ENCODE measurements at places on chromosomes 12 and 14.

DNA sequence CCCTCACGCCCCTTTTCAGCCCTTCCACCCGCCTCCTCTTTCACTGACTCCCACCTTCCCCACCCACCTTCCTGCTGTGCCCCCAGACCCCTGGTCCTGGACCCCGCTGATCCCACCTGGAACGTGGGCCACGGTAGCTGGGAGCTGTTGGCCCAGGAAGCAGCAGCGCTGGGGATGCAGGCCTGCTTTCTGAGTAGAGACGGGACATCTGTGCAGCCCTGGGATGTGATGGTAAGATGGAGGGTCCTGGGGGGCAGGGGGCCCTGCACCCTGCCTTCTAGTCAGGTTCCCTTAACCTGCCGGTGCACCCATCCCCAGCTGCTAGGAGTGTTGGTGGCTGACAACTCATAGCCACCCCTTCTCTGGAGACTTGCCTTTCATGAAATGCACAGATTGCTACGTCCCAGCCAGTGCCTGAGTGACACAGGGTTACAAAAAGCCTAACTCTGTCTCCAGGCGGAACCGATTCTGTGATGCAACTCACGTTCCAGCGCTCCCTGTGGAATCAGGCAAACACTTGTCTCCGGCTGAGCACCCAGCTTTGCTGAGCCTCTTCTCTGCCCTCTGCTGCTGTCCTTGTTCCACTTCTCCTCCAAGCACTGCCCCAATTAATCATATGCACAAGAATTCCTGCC lies 15.0 kb upstream of the OAS2 start:
- DNase-seq = no peak

DNA sequence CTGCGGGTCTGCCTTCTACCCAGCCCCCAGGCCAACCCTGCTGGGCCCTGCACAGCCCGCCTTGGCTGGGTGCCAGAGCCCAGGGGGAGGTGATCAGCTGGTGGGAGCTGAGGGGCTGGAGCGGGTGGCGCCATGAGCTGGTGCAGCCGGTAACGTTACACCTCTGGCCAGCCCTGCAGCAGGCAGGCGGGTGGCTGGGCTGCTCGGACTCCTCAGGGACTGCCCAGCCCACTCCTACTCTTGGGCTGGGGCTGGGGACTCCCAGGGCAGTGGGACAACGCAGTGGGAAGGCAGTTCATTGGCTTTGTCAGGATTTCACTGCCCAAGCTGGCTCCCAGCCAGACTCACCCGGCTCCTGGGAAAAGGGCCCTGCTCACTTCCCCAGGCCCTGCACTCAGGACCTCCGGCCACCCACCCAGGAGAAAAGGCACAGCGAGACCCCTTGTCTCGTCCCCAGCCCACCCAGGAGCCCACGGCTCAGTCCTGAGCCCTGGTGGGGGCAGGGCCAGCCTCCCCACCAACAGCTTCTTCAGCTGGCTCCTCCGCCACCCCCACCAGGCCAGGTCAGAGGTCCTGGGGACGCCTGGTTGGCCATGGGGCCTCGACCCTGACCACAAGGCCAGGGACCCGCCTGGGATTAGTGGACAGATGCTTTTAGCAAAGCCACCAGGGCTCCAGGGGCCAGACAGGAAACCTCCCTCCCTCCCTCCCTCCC lies 1.0 kb downstream of the PGF start:
- peak; percentile 17 for DNase-seq

GRCh38 chr14:70707138-70708038 lies 65.7 kb downstream of the TTC9 start:
- no peak for DNase-seq

- DNase-seq = no peak
Observed at GRCh38 chr12:27822076-27822712, 42.2 kb upstream of the MANSC4 start.

- DNase-seq = no peak
Observed at GRCh38 chr12:65673732-65674131, 150.6 kb upstream of the HMGA2 start.

DNA sequence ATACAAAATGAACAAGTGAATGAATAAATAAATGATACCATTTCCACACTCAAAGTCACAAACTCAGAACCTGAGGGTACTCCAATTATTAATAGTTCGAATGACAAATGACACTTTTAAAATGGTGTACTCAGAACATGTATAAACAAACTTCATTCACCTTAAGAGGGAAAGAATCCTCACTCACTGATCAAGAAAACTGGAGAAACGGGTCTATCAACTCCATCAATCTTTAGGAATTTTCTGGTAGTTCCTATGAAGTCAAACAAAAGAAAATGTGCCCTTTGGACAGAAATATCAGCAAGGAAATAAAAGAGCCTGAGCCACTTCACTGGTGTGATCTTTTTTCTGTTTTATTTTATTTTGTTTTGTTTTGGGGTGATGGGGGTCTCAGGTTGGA lies 5.2 kb upstream of the NRDE2 start:
- no peak for DNase-seq

- no peak for DNase-seq
Observed at GRCh38 chr12:69610729-69611128, at the start of gene LRRC10. LRRC10 (minus strand) TSS chr12:69610907; CDS start chr12:69610838, 69 bp downstream.

DNA sequence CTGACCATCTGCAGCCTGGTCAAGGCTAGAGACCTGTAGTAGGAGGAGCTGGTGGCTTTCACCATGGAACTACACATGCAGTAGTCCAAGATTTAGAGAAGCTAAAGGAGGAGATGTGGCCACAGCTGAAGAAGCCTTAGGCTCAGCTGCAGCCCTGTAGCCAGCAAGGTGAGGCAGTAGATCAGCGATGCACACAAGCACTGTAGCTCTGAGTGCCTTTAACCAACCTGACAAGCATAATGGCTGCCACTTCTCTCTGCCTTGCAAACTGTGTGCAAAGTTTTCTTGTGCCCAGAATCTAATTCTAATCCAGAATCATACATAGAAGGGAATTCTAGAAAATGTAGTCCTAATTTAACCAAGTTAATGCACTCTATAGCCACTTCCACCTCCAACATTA lies 159.0 kb upstream of the ARID2 start:
- DNase-seq = no peak

GRCh38 chr12:3728686-3729085 lies 24.2 kb downstream of the CRACR2A start:
- no peak for DNase-seq

DNA sequence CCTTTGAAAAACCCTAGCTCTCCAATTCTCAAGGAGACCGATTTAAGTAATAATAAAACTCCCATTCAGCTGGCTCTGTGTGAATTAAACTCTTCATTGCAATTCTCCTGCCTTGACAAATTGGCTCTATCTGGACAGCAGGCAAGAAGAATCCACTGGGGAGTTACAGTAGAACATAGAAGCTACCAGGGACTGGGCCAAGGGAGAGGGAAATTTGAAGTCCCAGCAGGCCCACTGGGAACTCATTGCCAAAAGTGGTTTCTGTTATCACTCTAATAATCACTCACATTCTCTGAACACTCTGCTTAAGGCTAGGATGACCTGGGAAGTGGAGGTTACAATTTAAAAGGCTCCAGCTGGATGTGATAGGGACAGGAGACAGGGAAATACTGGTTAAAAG lies 384.5 kb upstream of the CCDC196 start:
- DNase-seq = no peak

DNA sequence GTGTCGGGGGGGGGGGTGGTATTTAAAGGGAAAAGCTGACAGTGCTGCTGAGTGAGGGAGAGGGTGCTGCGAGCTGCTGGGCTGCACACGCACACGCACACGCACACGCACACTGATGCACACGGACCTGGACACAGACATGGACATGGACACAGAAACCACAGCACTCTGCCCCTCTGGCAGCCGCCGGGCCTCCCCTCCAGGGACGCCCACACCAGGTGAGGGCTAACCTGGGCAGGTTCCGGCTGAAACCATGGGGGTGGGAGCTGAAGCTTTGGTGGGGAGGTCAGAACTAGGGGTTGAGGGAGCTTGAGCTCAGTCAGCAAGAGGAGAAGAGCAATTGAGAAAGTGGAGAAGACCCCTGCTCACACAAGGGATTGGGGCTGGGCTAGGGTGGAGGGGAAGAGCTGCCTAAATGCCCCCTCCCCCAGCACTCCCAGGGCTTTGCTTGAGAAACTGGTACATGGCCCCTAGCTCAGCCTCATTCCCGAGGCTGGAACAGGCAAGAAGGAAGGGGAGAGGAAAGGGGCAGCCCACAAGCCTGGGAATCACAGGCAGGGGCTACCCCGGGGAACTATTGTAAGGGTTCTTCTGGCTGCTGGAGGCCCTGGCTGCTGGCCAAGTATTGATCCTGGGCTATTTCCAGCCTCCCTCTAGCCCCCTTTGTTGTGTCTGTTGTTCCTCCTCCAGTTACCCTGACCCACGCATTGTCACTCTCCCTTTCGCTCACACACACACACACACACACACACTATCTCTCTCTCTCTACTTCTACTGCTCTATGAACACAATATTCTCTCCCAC lies at the start of gene REM2:
REM2 (plus strand) TSS at position 50 of the 804 bp plus-strand sequence; CDS start at position 116, 66 bp downstream.
- no peak for DNase-seq

- no peak for DNase-seq
Observed at GRCh38 chr12:92436856-92437255, 265.9 kb upstream of the PLEKHG7 start.

- no peak for DNase-seq
Observed at GRCh38 chr12:123713823-123714585, 1.9 kb downstream of the ATP6V0A2 start.

DNA sequence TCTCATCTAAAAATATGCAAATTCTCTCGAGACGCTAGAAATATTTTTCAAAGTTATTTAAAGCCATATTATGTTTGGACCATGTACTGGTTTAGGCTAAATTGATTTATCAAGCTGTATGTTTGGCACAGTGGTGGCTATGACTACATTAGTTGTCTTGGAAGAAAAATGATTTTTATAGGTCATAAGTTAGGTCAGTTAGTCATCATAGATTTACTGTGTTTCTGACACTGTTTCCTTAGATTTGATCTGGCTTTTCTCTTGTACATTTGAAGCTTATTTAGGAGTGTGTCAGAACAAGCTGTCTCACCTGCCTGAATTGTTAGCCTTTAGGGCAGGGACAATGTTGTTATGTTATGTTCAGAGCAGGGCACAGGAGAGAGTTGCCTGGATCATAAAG lies 161.1 kb upstream of the FBXO33 start:
- no peak for DNase-seq

DNA sequence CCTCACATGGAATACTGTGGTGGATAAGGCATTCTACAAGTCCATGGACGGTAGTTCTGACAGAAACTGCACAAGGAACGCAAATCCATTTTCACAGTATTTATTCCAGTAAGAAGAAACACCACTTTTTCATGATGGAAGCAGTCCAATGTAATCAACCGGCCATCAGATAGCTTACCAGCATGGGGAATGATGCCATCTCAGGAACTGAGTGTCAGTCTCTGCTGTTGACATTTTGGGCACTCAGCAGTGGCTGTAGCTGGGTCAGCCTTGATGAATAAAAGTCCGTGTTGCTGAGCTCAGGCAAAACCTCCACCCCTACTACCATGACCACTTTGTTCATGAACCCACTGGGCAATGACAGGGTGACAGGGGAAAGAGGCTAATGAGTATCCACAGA lies 103.4 kb downstream of the PLCZ1 start:
- DNase-seq = no peak

GRCh38 chr14:68464711-68465110 lies 328.2 kb downstream of the ZFP36L1 start:
- DNase-seq = no peak

DNA sequence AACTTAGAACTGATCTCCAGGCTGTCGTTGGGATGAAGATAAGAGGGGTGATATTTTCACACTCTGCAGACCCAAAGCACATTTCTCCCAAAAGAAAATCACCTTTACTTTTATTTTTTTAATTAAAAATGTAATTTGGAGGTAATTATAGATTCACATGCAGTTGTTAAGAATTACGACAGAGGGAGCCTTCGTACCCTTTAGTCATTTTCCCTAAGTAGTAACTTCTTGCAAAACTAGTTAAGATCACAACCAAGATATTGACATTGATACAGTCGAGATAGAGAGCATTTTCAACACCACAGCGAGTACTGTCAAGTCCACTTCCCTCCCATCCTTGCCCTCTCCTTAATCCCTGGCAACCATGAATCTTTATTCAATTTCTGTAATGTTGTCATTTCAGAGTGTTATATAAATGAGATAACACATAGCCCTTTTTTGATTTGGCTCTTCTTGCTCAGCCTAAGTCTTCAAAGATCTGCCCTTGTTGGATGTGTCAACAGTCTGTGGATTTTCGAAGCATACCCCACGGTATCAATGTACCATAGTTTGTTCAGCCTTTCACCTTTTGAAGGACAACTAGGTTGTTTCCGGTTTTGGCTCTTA lies 39.6 kb downstream of the DNAH10 start:
- no peak for DNase-seq
